ENCODE measurements at places on chromosomes 2 and 18. TPM values are rescaled to one million over a fixed set of nuclear protein-coding genes. Genes with fewer than 3 reads are reported as not detected.

The RBKS gene
- 0.89 TPM for total RNA-seq

The TMEM182 gene
- total RNA-seq, result 1.7 TPM

The KHK gene
- 3.2 TPM for total RNA-seq

The LOXL3 gene
- total RNA-seq, result 10.1 TPM

The PLCD4 gene
- 0.67 TPM for total RNA-seq

The RNF125 gene
- total RNA-seq, result 0.30 TPM

The REG3A gene
- total RNA-seq, result not detected

The LYPD1 gene
- 0.34 TPM for total RNA-seq

The GPR39 gene
- total RNA-seq, result 3.7 TPM

The COL3A1 gene
- 652 TPM for total RNA-seq

The UGT1A3 gene
- total RNA-seq, result not detected

The C18orf63 gene
- not detected for total RNA-seq

The GBX2 gene
- total RNA-seq, result not detected

The OSGEPL1 gene
- total RNA-seq, result 10.0 TPM
